COR-L47 (cell line): ENCODE measurements at places on chromosomes 13 and 19.

- DNase-seq = no peak
Observed at GRCh38 chr13:112205990-112206389, 139.0 kb downstream of the SOX1 start.

DNA sequence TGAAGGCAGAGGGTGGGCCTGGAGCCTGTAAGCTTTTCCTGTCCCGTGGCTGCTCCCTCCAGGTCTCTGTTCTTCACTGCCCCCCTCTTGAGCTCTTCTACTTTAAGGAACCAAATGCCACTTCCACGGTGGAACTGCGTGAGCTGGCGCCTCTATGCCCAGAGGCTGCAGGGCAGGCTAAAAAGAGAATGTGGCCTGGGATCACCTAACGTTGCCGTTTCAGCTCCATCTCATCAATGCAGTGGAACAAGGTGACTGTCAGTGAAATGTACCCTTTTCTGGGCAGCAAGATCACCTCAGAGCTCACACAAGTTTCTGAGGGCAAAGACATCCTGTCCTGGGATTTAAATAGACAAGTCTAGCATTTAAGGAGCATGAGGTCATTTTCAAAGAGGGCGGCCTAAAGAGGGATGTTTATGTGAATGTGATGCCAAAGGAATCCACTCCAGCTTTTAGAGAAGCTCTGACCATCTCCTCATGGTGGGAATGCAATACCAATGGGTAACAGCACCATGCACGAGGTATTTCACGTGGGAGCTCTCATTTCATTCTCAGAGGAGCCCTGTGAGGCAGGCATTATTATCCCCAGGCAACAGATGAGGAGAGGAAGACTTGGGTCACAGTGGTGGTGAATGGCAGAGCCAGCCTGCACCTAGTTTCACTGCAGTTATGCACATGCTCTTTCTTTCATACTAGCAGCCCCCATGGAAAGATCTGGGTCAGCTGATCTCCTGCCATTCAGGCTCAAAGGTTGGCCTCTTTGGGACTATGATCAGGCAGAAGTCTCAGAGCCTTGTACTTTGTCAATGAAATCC is 39.3 kb downstream of the RGCC start:
- no peak for DNase-seq

- DNase-seq = no peak
Observed at GRCh38 chr19:12785431-12786031, 5.8 kb upstream of the JUNB start.

DNA sequence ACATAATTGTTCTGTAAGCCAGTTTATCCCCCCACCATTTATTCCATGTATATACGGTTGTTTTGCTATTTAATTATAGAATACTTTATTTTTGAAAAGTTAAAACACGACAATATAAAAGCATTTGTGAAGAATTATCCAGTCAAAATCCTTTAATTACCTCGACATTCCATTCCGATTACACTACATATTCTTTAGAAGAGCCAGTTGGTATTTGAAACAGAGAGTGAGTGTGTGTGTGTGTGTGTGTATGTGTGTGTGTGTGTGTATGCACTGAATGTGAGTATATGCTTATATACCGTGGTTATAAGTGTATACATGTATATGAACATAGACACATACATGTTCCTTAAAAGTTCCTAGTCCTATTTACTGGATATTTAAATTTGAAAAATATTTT is 87.8 kb upstream of the KLF5 start:
- no peak for DNase-seq

GRCh38 chr19:418761-419671 is 10.1 kb upstream of the C2CD4C start:
- DNase-seq = no peak

DNA sequence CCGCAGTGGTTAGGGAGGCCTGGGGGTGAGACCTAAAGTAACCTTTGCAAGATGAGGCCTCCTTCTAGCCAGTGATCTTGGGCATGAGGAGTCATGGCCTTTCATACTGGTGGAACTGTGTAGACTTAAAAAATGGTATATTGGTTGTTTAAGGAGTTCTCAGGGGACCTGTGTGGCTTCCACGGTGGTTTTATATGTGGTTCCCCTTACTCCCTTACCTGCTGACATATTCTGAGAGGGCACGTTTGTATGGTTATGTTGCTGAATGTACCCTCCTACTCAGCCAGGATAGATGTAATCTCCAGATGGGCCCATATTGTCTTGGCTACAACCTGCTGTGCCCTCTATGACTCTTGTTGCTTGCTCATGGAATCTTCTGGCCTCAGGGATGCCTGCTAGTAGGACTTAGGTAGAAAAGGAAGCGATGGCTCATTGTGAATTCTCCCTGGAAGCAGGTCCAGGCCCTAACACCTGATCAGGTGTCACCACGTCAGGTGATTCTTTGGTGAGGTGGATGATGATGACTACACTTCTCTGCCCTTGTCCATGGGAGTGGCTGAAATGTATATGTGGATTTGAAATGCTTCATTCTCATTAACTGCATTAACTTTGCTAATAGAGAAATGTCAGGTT is 1.8 kb downstream of the ZNF460 start:
- no peak for DNase-seq

GRCh38 chr13:73522937-73523336 is 464.1 kb downstream of the KLF5 start:
- DNase-seq = no peak

DNA sequence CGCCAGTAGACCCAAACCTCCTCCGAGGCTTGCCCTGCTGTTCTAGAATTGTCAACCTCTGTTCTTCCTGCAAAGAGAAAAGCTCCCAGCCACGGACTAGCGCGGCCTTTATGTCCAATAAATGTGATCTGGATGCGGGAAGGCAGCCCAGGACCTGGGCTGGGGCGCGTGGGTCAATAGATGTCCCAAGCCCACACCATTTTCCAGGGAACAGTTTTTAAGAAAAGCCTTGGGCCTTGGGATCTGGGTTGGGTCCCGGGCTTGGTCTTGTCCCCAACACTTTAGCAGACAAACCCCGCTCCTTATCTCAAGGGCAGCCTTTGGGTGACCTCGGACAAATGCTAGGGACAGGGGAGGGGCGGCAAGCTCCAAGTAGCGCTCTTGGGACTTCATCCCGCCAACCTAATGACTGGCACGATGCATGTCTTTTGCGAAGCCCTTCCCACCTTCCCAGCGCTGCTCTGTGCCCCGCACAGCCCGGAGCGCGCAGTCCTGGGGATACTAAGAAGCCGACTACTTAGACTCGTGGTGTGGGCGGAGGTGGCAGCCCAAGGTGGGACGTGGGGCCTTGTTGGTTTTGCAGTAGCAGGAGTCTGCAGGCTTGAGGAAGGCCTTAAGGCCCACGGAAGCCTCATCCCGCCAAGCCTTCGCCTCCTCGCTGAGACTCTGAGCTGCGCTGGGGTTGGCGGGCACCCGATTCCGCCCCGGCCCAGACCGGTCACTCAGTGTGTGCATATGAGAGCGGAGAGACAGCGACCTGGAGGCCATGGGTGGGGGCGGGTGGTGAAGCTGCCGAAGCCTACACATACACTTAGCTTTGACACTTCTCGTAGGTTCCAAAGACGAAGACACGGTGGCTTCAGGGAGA is 10.8 kb downstream of the SOX21 start:
- no peak for DNase-seq

DNA sequence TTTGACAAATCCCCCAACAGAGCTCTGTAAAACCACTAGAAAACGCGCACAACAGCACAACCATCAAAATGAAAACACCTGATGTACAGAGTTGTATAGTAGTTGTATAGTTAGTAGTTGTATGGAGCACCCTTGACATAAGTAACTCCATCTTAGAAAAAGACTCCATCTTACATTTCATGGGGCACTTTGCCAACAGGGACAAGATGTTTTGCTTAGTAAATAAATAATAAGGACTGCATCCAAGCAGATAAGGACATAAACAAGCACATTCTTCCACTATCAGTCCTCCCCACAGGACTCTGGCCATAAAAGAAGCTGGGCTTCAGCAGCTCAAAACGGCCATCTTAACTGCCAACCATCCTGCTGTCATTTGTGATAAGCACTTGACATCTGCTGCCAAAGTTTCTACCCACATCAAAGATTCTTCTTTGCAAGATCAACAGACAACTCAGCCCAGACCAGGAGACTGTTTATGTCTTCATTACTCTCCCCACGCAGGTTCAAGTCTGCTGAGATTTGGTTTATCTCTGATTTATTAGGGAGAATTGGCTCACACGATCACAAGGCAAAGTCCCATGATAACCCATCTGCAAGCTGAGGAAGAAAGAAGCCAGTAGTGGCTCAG is 20.7 kb upstream of the ZNF331 start:
- no peak for DNase-seq
